ENCODE measurements at places on chromosomes 1 and 21.

GRCh38 chr1:227763246-227764018, 28.2 kb downstream of the SNAP47 start:
- no peak for DNase-seq

GRCh38 chr21:44982558-44983250, 42.9 kb downstream of the SLX9 start:
- no peak for DNase-seq

- no peak for DNase-seq
Measured at GRCh38 chr21:26503414-26503813, 69.7 kb downstream of the CYYR1 start.

- no peak for DNase-seq
Measured at GRCh38 chr1:25690396-25690956, 73.9 kb downstream of the MAN1C1 start.

- no peak for DNase-seq
Measured at GRCh38 chr1:105838071-105838470, 1218.4 kb upstream of the PRMT6 start.

- DNase-seq: no peak
Measured at GRCh38 chr1:243474136-243474881, 218.5 kb downstream of the SDCCAG8 start.

DNA sequence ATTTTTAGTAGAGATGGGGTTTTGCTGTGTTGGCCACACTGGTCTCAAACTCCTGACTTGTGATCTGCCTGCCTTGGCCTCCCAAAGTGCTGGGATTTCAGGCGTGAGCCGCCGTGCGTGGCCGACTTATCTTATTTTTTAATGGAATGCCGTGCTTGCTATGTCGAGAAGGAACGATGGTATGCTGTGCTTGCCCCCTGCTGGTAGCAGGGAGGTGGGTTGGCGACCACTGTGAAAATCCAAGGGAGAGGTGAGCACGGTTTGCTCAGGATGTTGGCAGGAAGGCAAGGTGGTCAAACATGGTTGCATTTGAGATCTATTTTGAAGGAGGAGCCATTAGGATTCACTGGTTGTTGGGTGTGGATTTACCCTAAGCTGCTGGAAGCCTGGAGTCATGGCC, 45.8 kb upstream of the RCC2 start:
- no peak for DNase-seq

DNA sequence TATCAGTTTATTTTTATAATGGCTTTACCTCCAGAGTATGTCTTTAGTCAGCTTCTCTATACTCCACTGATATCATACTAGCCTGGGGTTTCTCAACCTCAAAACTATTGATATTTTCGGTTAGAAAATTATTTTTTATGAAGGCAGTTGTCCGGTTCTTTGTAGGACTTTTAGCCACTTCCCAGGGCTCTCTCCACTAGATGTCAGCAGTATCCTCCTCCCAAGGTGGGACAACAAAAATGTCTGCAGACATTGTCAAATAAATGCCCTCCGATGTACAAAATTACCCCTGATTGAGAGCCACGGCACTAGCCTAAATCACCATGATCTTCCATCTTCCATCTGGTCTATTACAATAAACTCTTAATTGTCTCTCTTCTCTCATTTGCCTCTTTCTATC, 4.1 kb upstream of the GRIK1 start:
- no peak for DNase-seq

- no peak for DNase-seq
Measured at GRCh38 chr1:221621683-221622082, 120.2 kb downstream of the DUSP10 start.

DNA sequence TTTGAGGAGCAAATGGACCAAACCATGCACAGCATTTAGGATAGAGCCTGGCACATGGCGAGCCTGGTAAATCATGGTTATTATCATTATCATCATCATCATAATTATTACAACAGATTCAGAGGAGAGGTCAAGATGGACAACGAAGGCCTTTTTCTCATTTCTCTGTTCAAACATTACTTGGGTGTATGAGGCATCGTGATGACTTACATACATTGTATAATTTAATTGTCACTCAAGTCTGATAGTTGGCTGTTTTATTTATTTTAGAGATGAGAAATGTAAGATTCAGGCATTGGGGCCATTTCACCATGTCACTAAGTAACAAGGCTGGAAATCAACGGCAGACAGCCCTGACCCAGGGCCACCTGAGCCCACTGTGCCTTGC, 68.1 kb downstream of the SLC35F3 start:
- DNase-seq: no peak

GRCh38 chr1:228650946-228651345, 84.3 kb upstream of the RHOU start:
- DNase-seq: no peak

- DNase-seq: no peak
Measured at GRCh38 chr1:115694805-115695204, 53.0 kb downstream of the VANGL1 start.

- DNase-seq: no peak
Measured at GRCh38 chr1:22223176-22223575, 80.3 kb upstream of the WNT4 start.

GRCh38 chr1:3003941-3004270, 17.4 kb upstream of the ACTRT2 start:
- DNase-seq: peak; percentile 17

DNA sequence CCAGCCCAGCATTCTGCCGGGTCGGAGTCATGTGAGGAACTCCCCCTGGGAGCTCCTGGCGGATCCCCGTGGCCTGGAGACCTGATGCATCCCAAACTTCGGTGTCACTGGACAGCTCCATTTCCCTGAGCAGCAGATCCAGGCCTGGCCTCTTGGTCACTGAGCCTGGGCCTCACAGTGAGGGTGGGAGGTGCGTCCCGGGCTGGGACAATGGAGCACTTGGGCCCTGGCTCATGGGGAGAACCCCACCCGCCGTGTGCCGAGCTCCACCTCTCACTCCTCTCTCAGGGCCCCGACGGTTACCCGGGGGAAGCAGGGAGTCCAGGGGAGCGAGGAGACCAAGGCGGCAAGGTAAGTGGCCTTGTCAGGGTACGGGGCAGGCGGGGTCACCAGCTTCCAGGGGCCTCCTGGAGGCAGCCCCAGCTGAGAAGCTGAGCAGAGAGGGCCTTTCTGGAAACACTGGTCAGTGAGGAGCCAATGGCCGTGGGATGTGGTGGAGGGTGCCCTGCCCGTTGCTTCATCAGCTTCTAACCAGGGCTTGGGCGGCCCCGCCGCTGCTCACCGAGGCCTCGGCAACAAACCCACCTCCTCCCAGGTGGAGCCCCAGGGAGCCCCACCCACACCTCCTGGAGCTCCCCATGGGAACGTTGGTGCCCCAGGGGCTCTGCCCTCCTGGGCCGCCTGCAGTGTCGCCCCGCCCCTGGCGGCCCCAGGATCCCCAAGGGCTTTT, 19.8 kb downstream of the COL6A2 start:
- no peak for DNase-seq

GRCh38 chr1:53460211-53460634, 1.0 kb downstream of the DMRTB1 start:
- no peak for DNase-seq

- DNase-seq: no peak
Measured at GRCh38 chr1:6099297-6099696, 53.6 kb downstream of the KCNAB2 start.

- no peak for DNase-seq
Measured at GRCh38 chr1:59880735-59881134, 45.8 kb downstream of the CYP2J2 start.

DNA sequence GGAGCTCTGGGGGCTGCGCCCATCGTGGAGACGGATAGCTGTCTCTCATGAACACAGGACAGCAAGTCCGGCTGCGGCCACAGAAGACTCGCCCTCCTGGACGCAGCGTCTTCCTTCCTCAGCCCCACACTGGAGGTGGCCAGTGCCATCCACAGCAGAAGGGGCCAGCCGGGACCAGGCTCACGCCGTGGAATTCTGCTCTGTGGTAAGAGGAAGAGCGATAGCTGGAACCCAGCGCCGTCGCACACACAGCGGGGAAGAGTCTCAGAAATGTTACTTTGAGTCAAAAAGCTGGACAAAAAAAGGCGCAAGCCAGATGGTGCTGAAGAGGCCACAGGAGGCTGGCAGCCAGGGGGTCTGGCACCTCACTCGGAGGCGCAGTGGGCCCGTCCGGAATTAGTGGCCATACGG, 113.9 kb upstream of the COL6A1 start:
- DNase-seq: no peak

DNA sequence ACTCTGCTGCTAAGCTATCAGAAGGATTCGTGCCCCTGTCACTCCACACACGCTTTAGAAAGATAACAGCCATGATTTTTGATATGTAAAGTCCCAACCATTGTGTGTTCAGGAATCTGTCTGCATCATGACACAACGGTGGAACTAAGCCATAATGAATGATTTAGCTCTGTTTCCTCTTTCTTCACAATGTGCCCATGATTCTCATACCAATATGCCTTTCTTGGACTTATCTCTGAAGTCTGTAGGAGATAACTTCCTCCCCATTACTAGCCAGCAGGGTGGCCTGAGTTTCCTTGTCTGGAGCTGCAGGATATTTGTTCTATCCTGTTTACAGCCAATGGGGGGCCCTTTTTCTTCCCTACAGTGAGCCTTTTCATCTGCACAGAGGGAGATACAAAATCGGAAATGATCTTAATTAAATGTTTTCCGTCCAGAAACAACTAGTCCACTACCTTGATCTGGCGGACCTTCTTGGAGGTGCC, 511.7 kb downstream of the USP25 start:
- DNase-seq: no peak

DNA sequence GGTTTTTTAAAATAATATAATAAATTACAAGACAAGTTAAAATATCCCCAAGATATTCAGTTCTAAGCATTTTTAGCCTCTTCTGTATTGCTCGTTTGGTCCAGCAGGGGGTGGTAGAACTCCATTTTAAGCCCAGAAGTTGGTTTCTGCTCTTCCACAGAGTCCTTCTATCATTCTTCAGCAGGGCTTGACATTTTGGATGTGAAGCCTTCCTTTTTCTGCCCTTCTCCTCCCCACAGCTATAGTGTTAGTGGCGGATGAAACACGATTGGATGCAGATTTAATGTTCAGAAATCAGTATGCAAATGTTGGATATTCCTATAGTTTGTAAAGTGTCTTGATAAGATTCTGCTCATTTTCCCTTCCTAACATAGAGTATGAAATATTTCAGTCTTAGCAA, 1.4 kb downstream of the NCAM2 start:
- DNase-seq: peak; percentile 71

DNA sequence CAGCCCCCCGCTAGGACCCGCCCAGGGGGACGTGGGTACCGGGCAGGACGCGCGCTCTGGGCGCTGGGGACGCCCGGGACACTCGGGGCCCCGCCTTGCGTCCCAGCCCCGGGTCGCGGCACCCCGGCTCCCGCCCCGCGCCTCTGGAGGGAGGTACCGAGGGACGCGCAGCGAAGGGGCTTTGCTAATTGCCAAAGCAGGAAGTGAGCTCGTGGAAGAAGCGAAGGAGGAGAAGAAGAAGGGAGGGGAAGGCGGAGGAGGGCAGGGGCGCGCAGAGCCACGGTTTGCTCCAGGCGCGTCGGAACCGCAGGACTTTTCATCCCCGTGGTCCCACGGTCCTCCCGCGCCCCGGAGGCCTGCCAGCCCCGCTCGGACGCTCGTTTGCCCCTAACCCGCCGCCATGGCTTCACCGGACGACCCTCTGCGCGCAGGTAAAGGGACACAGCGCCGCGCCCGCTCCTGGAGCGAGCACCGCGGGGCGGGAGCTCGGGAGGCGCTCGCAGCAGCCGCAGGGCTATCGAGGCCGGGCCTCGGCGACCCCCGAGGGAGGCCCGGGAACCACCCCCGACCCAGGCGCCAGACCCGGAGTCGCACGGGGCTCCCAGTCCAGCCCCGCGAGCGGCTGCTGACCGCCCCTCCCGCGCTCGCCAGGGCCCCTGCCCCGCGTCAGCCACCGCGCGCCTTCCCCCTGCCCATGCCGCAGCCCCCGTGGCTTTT, 1.3 kb downstream of the EDARADD start:
- DNase-seq: peak; percentile 5

DNA sequence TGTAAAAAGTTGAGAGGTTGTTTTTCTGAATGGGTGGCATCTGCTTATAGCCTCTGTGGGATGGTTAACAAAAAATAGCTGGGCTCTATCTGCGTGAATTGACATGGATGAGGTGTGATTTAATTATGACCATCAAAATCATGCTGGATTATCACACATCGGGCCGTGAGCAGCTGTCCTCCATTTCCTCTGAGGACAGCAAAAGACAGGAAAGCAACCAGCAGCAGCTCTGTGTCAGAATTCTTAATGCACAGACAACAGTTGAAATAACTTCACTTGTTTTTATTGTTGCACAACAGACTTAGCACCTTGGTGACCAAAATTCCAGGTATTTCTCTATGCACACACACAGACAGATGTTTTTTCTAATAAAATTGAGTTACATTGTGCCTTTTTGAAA, 54.5 kb upstream of the LAPTM5 start:
- no peak for DNase-seq

DNA sequence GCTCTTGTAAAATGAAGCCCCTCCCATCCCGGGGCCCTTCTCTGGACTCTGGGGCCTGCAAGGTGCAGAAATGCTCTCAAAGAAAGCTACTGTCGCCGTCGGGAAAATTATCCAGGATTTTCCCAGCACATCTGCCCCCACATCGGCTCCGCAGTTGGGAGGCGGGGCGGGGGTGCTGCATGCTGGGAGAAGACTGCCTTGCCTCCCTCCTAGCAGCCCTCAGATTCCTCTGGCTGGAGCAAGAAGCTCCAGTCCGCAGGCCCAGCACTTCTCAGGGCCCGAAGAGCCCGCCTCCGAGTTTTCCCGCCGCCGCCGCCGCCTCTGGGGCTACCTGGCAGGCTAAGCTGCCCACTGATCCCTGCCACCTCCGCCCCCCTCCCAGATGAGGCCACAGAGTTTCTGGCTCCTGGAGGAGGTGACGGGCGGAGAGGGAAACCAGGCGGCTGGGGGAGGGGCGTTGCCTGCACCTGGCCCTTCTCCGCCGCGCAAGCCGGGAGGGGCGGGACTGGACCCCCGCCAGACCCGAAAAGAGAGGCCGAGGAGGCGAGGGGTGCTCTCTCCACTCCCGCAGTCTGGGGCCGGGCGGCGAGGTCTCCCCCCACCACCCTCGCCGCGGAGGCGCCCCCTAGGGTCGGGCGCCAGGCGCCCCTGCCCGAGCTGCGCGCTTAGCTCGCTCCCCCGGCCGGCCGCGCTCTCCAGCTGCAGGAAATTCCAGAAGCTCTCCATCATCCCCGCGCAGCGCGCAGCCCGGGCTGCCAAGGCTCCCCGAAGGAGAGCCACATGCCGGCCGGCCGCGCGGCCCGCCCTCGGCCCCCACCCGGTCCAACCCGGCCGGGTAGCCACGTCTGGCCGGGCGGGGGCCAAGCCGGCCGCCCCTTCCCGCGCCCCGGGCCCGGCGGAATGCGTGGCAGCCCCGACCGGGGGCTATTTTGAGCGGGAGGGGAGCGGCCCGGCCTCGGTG, 28.8 kb downstream of the AHDC1 start:
- peak; percentile 91 for DNase-seq

DNA sequence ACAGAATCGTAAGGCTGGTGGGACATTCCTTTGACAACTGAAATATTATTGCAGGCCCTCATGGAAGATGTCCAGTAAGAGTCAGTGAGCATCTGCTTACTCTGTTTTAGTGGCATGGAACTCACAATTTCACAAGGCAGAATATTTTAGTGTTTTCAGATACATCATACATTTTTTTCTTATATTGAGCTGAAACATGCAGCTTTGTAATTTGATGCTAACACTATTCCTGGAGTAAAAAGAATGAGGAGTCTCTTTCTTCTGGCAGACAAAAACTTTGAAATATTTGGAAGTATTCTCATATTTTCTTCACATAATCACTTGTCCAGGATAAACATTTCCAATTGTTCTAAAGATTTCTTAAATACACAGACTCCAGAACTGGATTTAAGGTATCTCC, 17.7 kb downstream of the CLDN17 start:
- DNase-seq: no peak

GRCh38 chr1:107142140-107142542, 1.3 kb downstream of the NTNG1 start:
- peak; percentile 78 for DNase-seq
